Osteoblast (primary cell): ENCODE measurements at places on chromosomes 16 and 17. TPM values are rescaled to one million over a fixed set of nuclear protein-coding genes. Genes with fewer than 3 reads are reported as not detected.

Gene C16orf92
- not detected in 2 replicates for total RNA-seq

Gene NGFR
- total RNA-seq = under 0.01 and 0.29 TPM in 2 replicates

Gene BCO1
- not detected in 2 replicates for total RNA-seq

DNA sequence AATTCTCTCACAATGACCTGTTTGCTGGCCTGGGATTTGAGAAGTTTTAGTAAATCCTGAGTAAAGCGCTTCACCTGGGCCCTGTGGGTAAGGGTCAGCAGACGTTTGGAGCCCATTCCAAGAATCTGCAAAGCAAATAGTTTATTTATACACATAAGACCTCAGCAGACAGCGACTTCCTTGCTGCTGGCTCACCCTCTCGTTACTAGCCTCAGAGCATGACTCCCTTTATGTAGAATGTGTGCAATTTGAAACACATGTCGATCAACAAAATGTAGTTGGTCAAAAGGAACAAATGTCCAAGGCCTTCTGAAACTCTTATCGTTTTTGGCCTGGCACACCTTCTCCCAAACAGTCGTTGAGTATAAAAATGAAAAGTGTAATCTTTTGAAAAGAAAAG is 31.3 kb downstream of the MARF1 start:
- H3K27me3 ChIP-seq = no peaks in the 10 kb centered on the region
- no peak overlapping the region for H3K4me3 ChIP-seq
- H3K36me3 ChIP-seq = peaks cover 42% of the 10 kb centered on the region
- peaks cover 32% of the 10 kb centered on the region for H3K4me1 ChIP-seq
- peak overlapping the region; percentile 31 for H3K27ac ChIP-seq

DNA sequence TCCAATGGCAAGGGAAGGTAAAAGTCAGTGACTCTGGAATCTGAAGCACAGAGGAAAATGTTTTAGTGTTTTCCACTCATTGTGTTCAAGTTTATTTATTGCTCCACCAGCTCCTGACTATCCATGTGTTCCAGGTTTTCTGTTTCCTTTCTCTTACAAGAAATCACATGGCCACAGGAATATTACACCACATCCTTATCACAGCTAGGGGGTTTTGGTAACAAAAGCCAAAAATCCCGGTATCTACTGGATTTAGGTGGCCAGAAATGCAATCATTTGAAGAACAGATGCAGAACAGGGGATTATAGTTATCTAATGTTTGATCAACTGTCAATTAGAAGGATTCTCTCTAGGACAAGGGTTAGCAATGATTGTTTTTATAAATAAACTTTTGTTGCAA is 47.9 kb downstream of the STH start:
- peaks cover 6% of the 10 kb centered on the region for H3K4me1 ChIP-seq
- H3K36me3 ChIP-seq = peaks cover 54% of the 10 kb centered on the region
- no peak for DNase-seq
- no peak overlapping the region for H3K4me3 ChIP-seq

- peaks cover 8% of the 10 kb centered on the region for H3K4me1 ChIP-seq
- no peaks in the 10 kb centered on the region for H3K36me3 ChIP-seq
- no peaks in the 10 kb centered on the region for H3K27me3 ChIP-seq
- H3K4me3 ChIP-seq = no peak overlapping the region
Observed at GRCh38 chr16:80580109-80580832, 39.5 kb downstream of the DYNLRB2 start.

DNA sequence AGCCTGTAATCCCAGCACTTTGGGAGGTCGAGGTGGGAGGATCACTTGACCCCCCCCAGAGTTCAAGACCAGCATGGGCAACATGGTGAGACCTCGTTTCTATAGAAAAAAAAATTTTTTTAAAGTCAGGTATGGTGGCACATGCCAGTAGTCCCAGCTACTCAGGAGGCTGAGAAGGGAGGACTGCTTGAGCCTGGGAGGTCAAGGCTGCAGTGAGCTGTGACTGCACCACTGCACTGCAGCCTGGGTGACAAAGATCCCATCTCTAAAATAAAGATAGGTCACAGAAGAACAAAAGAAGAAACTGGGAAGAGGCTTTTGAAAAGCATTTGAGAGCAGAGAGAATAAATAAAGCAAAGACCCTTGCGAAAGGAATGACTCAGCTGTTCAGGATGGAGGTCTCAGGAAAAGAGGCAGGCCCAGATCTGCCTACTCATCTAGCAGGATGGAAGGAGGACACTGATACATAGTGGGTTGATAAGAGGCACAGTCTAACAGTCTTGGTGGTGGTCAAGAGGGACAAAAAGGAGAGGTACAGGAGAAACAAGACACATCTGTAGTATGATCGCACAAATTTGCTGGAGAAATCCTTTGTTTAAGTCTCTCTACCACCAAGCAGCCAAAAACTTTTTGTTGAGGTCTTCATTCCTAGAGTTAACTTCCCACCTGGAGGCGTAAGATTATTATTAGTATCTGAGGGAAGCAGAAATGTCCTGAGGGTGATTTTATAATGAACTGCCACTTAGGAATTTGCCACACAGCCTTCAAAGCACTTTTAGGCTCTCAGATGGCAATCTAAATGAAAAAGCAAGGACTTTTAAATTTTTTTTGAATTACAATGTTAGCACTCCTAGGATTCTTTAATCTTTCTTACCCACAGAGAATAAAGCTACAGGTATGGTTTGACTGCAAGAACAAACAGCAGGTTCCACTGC is 17.6 kb downstream of the ZSWIM7 start:
- peak; percentile 22 for DNase-seq
- H3K4me3 ChIP-seq = no peak overlapping the region
- H3K27ac ChIP-seq = no peak overlapping the region
- peaks cover 27% of the 10 kb centered on the region for H3K36me3 ChIP-seq
- H3K4me1 ChIP-seq = peaks cover 8% of the 10 kb centered on the region
- no peaks in the 10 kb centered on the region for H3K27me3 ChIP-seq

GRCh38 chr17:42276609-42277341 is 584 bp upstream of the STAT5B start:
- no peaks in the 10 kb centered on the region for H3K36me3 ChIP-seq
- H3K27ac ChIP-seq = peak overlapping the region; percentile 54
- no peaks in the 10 kb centered on the region for H3K27me3 ChIP-seq
- H3K4me1 ChIP-seq = peaks cover 12% of the 10 kb centered on the region
- peak; percentile 96 for DNase-seq

DNA sequence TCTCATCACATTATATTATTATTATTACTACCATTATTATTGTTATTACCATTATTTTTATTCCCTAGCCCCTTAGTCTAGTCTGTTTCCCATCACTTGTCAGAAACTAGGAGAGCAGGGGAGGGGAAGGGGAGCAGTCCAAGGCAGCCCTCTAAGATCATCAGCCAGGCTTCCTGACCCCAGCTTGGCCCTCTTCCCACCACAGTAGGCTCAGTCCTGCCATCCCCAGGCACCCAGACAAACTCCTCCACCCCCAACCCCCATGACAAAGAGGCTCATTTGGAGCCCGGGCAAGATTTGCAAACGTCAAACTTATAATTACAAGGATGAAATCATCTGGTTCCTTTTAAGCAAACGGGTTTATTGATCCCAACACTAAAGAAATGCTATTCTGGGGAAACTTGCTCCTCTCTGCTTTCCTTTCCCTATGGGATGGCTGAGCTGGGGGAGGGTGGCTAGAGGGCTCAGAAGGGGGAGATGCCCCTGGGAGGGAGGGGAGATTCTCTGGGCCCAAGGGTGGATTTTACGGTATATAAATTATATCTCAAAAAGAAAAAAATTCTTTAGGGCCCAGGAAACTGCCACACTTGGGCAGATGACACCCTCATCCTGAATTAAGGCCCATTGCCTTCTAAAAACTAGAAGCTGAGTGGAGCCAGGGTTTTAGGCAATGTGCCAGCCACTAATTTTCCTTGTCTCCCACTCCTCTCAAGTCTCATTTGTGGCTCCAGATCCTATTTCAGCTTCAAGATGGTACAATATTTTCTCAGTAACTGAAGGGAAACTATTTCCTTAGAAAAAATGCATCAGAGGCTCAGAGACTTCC is 4.4 kb upstream of the CBFB start:
- H3K36me3 ChIP-seq = no peaks in the 10 kb centered on the region
- no peaks in the 10 kb centered on the region for H3K27me3 ChIP-seq
- H3K27ac ChIP-seq = no peak overlapping the region
- DNase-seq = no peak

DNA sequence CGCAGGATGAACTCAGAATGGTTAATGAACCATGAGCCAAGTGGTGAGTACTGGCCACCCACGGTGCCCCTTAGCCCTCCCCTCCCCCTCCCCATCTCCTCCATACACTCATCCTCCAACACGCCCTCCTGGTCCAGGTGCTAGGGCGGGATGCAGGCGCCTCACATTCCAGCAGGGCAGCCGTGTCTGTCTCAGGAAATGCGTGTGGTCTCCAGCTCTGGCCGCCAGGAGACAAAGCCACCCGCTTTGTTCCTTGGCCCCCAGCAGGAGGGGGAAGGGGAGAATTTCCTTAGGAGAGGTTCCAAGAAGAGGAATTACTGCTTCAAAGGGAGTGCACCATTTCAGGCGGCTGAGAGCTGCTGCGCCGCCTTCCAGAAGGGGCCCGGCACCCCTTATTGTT is 29.7 kb upstream of the RMI2 start:
- H3K27me3 ChIP-seq = no peaks in the 10 kb centered on the region
- peaks cover 12% of the 10 kb centered on the region for H3K4me1 ChIP-seq
